ENCODE measurements at places on chromosomes 1 and 21.
A peak's percentile ranks its signal among the peaks of the same experiment; 100 is the strongest.

GRCh38 chr1:190179817-190180216, 297.8 kb downstream of the BRINP3 start:
- DNase-seq, result no peak
- H3K36me3 ChIP-seq, result no peaks in the 10 kb centered on the region
- H3K27me3 ChIP-seq, result no peaks in the 10 kb centered on the region
- no peak overlapping the region for H3K27ac ChIP-seq

GRCh38 chr1:183635099-183635605, 431 bp downstream of the ARPC5 start:
- H3K27me3 ChIP-seq, result no peaks in the 10 kb centered on the region
- H3K4me3 ChIP-seq, result peak overlapping the region; percentile 90
- peaks cover 16% of the 10 kb centered on the region for H3K36me3 ChIP-seq
- peaks cover 7% of the 10 kb centered on the region for H3K4me1 ChIP-seq
- DNase-seq, result no peak

- peaks cover 24% of the 10 kb centered on the region for H3K4me1 ChIP-seq
- DNase-seq, result no peak
- no peaks in the 10 kb centered on the region for H3K36me3 ChIP-seq
These were observed 1.1 kb downstream of the GNG4 start for GRCh38 chr1:235648407-235648907.

GRCh38 chr1:165911609-165912281, 84.3 kb downstream of the UCK2 start:
- no peak for DNase-seq
- H3K4me3 ChIP-seq, result no peak overlapping the region
- H3K27ac ChIP-seq, result no peak overlapping the region
- H3K27me3 ChIP-seq, result no peaks in the 10 kb centered on the region
- no peaks in the 10 kb centered on the region for H3K4me1 ChIP-seq
- H3K36me3 ChIP-seq, result peaks cover 36% of the 10 kb centered on the region

GRCh38 chr1:41144285-41144684, 97.8 kb downstream of the SCMH1 start:
- H3K27me3 ChIP-seq, result no peaks in the 10 kb centered on the region
- H3K36me3 ChIP-seq, result peaks cover 4% of the 10 kb centered on the region
- H3K4me1 ChIP-seq, result no peaks in the 10 kb centered on the region
- no peak for DNase-seq

- no peaks in the 10 kb centered on the region for H3K27me3 ChIP-seq
- no peaks in the 10 kb centered on the region for H3K36me3 ChIP-seq
- no peak overlapping the region for H3K27ac ChIP-seq
- DNase-seq, result no peak
- H3K4me3 ChIP-seq, result no peak overlapping the region
These were observed 6.0 kb downstream of the TNN start for GRCh38 chr1:175073633-175074032.

- DNase-seq, result no peak
- H3K27me3 ChIP-seq, result no peaks in the 10 kb centered on the region
- no peaks in the 10 kb centered on the region for H3K4me1 ChIP-seq
- no peak overlapping the region for H3K27ac ChIP-seq
- H3K36me3 ChIP-seq, result peaks cover 27% of the 10 kb centered on the region
These were observed 48.1 kb downstream of the BEND5 start for GRCh38 chr1:48728584-48728983.

- H3K27me3 ChIP-seq, result no peaks in the 10 kb centered on the region
- no peaks in the 10 kb centered on the region for H3K4me1 ChIP-seq
- H3K4me3 ChIP-seq, result no peak overlapping the region
- no peaks in the 10 kb centered on the region for H3K36me3 ChIP-seq
- no peak overlapping the region for H3K27ac ChIP-seq
These were observed 5.4 kb upstream of the SLAMF9 start for GRCh38 chr1:159959451-159959850.

Data from thymus (tissue), 14 donors.